NB4 (cell line): ENCODE measurements at places on chromosomes 6 and 20.
A peak's percentile ranks its signal among the peaks of the same experiment; 100 is the strongest.

DNA sequence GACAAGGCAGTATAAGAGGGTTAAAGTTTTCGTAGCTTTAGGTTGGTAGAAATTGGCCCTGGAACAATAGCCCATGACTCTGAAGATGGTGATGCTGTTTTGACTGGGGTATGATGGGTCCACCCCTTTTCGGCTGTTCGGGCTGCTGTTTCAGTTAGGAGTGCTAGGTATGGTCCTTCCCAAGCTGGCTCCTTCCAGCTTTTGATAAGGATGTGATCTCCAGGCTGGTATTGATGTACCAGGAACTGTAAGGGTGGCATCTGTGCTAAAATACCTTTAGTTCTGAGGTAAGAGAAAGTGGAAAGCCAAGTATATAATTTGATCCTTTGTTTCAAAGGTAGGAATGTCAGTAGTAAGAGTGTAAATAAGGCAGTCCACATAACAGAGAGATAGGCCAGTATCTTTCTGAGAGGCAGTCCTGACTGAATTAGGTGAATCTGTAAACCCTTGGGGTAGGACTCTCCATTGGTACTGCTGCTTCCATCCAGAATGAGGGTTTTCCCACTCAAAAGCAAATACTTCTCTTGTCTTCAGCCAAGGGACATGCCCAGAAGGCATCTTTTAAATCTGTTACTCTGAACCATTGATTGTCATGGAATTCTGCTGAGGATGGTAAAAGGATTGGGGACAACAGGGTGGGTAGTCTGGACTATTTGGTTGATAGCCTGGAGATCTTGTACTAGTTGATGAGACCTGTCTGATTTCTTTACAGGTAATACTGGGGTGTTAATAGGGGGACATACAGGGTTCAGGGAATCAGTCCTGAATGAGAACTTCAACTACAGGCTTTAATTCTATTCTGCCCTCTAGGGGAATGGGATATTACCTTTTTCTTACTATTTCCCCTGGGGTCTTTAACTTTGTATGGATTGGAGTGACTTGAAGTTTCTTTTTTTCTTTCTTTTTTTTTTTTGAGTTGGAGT, 6.1 kb upstream of the ZNFX1 start:
- DNase-seq = peak; percentile 34

GRCh38 chr20:32777177-32777956, 15.2 kb downstream of the DNMT3B start:
- DNase-seq = no peak

DNA sequence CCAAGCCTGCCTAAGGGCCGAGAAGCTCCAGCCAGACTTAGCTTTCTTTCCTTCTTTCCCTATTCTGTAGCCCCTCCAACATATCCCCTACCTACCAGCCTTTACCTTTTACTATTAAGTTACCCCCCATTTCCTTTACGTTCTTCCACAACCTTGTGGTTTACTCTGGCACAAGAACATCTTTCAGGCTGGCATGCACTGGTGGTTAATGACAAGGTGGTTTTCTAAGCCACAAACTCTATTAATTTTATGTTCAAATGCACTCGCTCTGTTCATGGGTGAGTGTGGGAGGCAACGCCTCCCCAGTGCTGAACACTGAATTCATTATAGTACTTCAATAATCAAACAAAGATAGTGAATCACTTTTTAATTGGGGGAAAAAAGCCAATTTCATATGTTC, 64.4 kb downstream of the TRERF1 start:
- peak; percentile 55 for DNase-seq

- no peak for DNase-seq
Measured at GRCh38 chr6:139943391-139943790, 568.9 kb upstream of the CITED2 start.

- DNase-seq = no peak
Measured at GRCh38 chr6:124869416-124869815, 92.8 kb upstream of the RNF217 start.

GRCh38 chr20:6341491-6341890, 218.7 kb upstream of the FERMT1 start:
- peak; percentile 59 for DNase-seq

- no peak for DNase-seq
Measured at GRCh38 chr6:163001330-163001729, 273.6 kb downstream of the PACRG start.

DNA sequence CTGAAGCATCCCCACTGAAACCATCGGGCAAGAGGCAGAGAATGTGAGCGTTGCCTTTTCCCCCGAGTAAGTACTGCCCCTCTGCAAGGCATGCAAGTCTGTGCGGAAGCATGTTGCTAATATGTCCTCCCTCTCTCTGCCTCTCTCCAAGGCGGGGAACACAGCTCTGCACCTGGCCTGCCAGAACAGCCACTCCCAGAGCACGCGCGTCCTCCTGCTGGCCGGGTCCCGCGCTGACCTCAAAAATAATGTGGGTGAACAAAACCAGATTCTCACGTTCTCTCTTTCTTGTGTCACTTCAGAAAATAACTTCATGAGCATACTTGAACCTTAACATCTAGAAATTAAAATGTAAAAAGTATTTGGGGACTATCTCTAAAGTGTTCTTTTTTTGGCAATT, 26.4 kb downstream of the LYRM2 start:
- DNase-seq = no peak

GRCh38 chr20:48831718-48832404, 4.1 kb upstream of the PREX1 start:
- DNase-seq = no peak

DNA sequence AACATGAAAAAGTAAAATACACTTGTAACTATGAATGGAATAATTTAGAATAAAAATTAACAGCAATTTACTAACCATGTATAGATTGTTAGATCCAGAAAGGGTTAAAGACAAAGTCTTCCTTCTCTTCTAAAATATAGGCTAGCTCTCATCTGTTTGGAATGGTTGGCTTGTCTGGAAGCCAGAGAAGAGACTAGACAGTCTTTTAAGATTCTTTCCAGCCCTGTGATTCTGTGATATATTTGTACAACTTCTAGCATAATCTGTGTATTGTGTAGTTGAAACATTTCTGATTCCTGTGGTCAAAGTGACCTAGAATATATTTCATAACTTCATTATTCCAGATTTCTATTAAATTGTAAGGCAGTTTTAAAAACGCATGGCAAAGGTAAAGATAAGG, 196.6 kb downstream of the UST start:
- no peak for DNase-seq

DNA sequence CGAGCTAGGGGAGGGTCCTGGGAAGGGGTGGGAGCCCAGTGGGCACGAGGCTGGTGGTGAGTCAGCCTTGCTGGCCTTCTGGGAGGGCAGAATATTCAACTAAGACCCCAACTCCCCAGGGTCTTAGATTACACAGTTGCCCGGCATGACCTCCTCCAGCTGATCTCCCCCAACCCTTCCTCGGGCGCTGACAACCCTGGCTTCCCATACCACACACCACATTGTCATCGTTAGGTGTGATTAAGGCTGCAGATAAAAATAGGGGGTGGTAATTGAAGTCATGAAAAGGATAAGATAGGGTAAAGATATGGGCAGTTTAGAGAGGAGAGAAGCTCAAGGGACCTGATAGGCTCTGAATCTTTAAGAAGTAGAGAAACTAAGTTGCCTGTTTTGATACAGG, 10.5 kb downstream of the CDC40 start:
- peak; percentile 57 for DNase-seq

- DNase-seq = no peak
Measured at GRCh38 chr6:163641706-163642105, 227.2 kb downstream of the QKI start.

- DNase-seq = no peak
Measured at GRCh38 chr6:52512199-52512598, 64.7 kb downstream of the TRAM2 start.

DNA sequence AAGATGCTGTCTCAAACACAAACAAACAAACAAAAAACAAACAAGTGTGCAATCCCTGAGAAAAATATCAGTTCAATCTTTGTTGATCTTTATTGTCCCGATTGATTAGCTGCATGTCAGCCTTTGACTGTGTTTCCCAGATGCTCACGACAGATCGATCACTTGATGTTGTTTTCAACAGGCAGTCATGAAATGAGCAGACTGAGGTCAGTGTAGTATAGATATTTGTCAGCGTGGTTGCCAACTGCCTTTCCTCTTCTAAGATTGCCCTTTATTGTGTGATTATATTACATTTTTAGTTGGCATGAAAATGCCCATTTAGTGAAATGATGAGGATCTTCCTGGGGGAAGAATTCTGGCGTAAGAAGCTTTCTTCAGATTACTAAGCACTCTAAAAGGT, 25.6 kb downstream of the UTRN start:
- no peak for DNase-seq
